ENCODE measurements at places on chromosomes 2 and 18.

- DNase-seq: no peak
Observed at GRCh38 chr18:24656050-24656449, 195.6 kb downstream of the HRH4 start.

- DNase-seq: no peak
Observed at GRCh38 chr18:53305461-53305860, 919.0 kb downstream of the MBD2 start.

DNA sequence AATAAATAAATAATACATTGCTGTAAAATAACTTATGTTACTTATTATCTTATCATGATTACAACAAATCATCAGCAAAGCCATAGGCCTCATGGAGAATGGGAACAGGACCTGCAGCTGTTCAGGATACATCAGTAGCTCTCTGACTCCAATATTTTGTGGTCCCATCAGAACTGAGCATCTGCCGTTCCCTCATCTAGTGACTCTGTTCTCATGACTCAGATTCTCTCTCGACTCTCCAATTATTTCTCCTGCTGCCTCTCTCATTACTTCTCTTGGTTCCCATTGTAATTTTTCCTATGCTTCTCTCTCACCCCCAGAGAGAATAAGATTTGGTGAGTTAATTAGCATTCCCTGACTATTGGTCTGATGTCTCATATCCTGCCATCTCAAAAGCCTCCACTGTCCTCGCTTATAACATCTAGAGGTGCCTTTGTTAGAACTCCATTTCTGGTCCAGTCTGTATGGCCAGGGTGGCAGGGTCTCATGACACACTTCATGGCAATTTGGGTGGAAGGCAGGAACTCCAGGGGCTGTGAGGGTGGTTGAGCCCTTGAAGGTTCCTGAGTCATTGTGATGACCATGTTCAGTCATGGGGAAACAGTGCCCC, 78.0 kb upstream of the TANC1 start:
- no peak for DNase-seq

DNA sequence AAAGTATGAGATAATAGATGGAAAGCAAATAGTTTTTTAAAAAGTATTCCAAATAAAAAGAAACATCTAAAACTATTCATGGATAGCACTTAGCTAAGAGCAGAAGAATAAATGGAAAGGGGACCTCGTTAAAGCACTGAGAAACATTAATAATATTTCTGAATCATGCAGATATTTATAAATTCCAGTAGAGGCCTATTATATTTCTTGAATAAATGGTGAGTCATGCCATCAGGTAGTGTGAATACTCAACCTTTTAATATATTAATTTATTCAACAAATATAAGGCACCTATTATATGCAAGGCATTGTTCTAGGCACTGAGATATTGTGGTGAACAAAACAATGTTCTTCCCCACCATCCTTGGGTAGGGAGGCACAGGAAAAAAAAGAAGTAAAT, 53.8 kb downstream of the ICA1L start:
- no peak for DNase-seq

- no peak for DNase-seq
Observed at GRCh38 chr2:217182926-217183325, 323.1 kb upstream of the TNP1 start.

DNA sequence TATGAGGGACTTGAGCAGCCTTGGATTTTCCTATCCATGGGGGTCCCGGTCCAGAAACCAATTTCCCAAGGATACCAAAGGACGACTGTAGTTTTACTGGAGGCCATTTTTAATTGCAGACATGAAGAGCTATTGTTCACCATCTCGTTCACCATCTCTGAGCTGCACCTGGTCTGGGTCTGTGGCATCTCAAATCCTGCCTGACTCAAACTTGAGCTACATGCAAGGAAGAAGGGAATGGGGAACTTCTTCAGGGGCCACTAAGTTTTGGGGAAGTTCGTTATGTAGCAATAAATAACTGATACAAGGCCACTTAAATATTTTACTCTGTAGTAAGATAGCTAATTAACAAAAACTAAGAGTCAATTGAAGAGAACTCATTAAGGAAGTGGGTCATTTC, 2.1 kb upstream of the SMCHD1 start:
- DNase-seq: no peak

DNA sequence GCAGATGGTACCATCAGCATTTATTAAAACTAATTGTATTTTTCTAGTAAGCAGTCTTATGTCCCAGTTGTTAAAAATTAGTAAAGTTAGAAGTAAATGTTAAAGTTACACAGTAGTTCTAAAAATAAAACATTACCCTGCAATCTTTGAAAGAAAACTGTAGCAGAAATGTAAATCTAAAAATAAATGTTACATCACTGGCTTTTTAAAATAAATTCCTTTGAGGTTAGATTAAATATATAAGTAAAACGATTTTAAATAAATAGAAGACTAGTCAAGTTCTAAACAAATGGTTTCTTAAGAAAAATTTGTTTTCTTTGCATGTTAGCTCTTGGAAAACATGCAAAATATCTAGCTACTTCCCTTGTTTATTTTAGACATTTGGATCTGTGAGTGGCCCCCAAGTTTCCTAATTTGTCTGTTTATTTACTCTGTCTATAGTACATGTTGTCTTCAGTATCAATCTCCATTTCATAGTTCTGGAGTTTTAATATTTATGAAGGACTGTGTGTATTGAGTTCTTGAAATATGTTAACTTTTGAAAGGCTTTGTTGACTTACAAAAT, 58.2 kb downstream of the GLS start:
- DNase-seq: no peak

GRCh38 chr18:12456441-12456840, 48.7 kb downstream of the PRELID3A start:
- no peak for DNase-seq

GRCh38 chr2:99672766-99673350, 183.0 kb upstream of the REV1 start:
- no peak for DNase-seq

DNA sequence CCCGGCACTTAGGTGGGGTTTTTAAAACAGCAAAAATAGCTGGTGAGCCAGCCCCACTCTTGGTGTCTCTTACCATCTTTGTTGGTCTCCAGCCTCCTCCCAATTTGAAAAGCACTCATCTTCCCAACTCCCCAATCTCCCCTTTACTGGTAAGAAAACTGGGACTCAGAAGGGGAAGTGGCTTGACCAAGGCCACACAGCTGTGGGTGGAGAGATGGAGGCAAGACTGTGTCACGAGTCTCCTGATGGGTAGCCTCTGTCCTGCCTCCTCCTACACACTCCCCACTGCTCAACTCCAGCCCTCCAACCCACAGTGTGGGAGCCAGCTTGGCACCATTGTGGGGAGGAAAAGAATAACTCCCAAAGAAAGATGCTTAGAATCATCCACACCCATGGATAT, 140.4 kb downstream of the SMAD2 start:
- no peak for DNase-seq

DNA sequence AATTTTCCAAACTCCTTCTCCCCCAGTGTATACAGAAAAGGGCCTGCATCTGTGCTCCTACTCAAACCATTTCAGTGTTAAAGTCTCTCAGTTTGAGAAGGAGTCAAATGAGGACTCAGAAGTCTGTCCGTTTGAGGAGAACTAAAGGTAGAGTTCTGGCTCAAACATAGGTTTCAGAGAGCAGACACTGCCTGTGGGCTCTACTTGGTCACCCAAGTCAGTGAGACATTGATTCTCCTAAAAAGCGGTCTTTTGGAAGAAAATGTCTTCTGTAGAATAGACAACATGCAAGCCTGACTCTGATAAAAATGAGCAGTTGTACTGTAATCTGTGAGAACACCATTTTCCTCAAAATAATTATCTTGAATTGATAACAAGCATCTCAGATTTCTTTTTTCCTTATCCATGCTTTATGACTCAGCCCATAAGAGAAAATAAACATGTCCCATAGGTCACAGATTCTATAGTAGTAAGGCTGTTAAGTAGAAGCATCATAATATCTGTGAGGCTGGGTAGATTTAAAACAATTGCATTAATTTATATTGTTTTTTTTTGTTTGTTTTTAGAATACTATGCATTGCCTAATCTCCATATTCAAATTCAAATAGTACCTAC, 82.8 kb downstream of the ASXL3 start:
- no peak for DNase-seq

DNA sequence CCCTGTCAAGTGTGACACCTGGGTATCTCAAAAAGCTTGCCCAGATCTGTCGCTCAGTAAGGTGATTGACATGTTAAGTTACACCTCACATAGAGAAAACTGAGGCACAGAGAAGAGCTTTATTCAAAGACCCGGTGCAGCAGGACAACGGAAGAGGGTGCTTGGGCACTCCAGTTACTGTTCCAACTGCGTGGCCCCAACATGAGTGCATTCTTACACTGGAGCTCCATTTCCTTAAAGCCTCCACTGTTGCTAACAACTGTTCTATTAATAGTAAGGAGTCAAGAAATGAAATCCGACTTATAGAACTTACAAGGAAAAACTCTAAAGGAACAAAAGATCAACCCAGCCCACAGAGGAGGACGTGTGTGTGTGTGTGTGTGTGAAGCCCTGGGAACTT, 54.8 kb upstream of the REV1 start:
- no peak for DNase-seq

DNA sequence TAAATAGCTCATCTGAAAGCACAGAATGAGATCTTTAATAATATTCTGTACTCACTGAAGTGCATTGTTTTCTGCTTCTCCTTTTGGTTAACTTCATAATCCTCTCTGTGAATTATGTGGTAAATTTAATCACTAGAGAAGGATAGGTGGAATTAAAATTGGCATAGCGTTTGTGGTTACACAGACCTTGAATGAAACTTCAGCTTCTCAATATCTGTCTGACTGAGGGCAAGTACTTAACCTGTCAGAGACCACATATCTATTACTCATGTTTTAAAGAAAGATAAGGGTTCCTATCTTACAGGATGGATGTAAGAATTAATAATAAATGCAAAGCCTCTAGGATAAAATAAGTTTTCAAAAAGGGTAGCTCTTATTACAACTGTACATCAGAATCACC, 861.8 kb downstream of the TRIB2 start:
- no peak for DNase-seq

DNA sequence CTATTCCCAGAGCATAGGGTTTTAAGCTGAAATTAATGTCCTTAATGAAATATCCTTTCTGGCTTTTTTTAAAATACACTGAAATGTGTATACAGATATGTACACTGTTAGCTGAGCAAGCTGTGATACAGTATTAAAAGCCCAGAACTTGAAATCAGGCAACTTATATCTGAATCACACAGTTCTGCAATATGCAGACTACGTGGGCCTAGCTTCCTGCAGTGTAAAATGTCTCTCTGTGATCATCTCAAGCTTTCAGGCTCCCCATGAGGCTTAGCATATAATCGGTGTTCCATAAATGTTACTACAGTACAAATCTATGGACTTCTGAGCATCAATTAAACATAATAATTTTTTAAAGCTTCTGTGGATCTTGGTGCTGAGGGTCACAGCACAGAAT, 8.2 kb downstream of the FBXO15 start:
- DNase-seq: no peak

- DNase-seq: no peak
Observed at GRCh38 chr2:204665771-204666170, 120.5 kb downstream of the PARD3B start.

DNA sequence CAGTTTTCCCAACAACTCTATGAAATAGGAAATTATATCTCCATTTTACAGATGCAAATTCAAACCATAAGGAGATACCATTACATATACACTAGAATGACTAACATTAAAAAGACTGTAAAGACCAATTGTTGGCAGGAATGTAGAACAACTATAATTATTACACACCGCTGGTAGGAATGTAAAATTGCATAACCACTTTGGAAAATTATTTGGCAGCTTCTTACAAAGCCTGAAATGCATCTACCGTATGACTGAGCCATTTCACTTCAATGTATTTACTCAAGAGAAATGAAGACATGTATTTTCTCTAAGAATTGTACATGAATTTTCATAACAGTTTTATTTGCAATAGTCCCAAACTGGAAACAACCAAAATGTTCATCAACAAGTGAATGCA, 189.1 kb upstream of the BCL2L11 start:
- DNase-seq: peak; percentile 72

Measured in NCI-H226 (cell line).